T-helper 17 cell (primary cell): ENCODE measurements at places on chromosomes 7 and 10.
A peak's percentile ranks its signal among the peaks of the same experiment; 100 is the strongest.

- no peak for DNase-seq
Observed at GRCh38 chr10:79152423-79152817, 83.7 kb downstream of the ZMIZ1 start.

GRCh38 chr10:4103603-4104002 lies 318.6 kb upstream of the KLF6 start:
- no peak for DNase-seq

- no peak for DNase-seq
Observed at GRCh38 chr10:101130984-101131961, at the start of gene TLX1. Gene TLX1 (plus strand): TSS chr10:101131300. CDS start chr10:101131542, 242 bp downstream.

- DNase-seq = no peak
Observed at GRCh38 chr10:97128039-97128492, 57.7 kb downstream of the SLIT1 start.

- no peak for DNase-seq
Observed at GRCh38 chr10:31912898-31913850, 15.5 kb downstream of the ARHGAP12 start.

DNA sequence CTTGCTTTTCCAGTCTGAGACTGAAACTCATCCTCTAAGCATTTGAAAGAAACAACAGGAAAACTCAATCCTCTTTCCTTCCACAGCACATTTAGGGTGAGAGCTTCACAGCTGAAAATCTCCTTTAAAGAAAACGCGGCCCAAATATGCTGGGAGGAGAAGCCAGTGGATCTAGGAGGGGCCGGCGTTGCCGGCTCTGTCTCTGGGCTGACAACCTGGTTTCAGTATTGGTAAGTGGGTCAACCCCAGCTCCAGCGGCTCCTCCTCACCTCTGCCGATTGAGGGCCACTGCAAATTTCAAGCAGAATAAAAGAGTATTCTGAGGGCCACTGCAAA lies 75.3 kb upstream of the CPXM2 start:
- no peak for DNase-seq

- peak; percentile 19 for DNase-seq
Observed at GRCh38 chr7:105675934-105676371, 94.7 kb upstream of the EFCAB10 start.

GRCh38 chr7:45026984-45027773 lies 27.2 kb downstream of the CCM2 start:
- DNase-seq = no peak

DNA sequence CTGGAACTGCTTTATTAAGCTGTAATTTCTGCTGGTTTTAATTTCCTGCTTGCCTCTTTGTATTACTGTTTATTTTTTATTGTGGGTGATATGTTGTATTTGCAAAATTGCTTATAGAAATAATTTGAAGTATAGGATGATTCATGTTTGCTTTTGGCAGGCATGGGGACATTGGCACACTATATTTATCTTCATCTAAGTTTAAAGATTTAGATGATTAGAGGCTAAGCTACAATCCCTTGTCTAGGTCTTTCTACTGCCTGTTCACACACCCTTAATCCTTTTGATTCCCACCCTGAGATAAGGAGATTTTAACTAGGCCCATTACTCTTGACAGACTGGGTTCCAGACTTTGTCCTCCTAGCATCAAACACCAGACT lies 182.8 kb upstream of the KAT6B start:
- no peak for DNase-seq

DNA sequence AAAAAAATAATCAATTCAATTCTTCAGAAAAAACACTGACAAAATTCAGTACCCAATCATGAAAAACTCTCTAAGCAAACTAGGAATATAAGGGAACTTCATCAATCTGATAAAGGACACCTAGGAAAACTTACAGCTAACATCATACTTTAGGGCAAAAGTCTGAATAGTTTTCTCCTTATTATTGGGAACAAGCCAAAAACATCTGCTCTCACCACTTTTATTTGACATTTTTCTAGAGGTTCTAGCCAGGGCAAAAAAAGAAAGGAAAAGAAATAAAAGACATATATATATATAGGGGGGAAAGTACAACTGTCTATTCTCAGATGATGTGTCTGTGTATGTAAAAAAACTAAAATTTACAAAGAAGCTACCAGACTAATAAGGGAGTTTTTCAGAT lies 19.0 kb downstream of the CDK6 start:
- DNase-seq = no peak

DNA sequence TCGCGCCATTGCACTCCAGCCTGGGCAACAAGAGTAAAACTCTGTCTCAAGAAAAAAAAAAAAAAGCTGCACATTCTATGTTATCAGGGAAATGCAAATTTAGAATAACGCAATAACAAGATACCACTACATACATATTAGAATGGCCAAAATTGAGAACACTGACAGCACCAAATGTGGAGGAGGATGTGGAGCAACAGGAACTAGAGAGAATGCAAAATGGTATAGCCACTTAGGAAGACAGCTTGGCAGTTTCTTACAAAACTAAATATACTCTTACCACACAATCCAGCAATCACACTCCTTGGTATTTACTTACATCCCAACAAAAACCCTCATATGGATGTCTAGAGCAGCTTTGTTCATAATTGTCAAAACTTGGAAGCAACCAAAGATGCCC lies 76.8 kb downstream of the ALOX5 start:
- DNase-seq = no peak

DNA sequence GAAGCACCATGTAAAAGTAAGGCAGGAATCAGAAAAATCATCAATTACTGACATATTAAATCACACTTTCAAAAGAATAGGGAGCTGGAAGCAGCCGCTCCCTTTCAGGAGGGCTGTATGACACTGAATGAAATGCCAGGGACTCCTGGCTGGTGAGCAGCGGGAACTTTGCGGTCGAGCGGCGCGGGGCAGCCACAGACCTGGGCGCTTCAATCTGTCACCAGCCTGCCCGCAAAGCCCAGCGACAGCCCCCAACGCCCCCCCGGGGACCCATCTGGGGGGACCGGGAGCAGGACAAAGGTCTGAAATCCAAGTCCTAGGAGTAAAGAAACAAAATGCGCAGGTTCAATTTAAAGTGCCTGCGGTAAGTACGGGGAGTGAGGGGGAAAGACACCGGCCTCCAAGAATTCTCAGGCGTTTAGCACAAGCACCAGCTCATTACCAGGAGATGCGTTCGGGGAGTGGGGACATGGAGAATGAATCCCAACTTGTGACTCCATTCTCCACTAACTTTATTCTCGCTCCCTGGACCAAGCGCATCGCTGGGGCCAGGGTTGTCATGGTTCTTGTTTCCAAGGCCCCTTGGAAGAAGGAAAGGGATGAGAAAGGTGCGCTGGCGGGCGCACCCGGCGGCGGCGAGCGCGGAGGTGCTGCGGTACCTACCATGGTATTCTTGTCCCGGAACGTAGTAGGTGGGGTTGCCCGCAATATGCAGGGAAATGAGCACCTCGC lies 824 bp downstream of the RELN start:
- DNase-seq = no peak
